ENCODE measurements at places on chromosomes 3 and 15.

DNA sequence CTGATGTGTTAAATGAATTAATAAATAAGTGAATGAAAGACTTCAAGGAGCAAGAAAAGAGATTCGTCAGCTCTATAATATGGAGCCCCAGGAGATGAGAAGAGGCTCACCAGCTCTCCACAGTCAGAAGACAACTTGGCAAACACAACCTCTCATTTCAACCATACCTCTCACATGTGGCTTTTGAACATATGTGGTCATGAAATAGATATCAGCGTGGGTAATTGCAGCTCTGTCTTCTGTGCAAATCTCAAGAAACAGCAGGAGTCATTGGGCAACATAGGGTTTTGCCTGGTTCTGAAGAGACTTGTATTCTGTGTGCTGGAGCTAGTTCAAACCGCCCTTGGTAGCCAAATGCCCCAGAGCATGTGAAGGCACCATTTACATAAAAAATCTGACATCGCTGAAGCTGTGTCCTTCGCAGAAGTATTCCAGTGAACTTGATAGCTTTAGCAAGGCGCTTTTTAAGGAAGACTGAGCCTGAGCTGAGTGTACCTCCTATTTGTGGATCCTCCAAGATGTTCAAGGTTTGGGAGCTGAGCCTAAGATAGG, 8.4 kb downstream of the CX3CR1 start:
- DNase-seq: no peak

- DNase-seq: no peak
Measured at GRCh38 chr3:121883507-121883906, 10.7 kb upstream of the SLC15A2 start.

DNA sequence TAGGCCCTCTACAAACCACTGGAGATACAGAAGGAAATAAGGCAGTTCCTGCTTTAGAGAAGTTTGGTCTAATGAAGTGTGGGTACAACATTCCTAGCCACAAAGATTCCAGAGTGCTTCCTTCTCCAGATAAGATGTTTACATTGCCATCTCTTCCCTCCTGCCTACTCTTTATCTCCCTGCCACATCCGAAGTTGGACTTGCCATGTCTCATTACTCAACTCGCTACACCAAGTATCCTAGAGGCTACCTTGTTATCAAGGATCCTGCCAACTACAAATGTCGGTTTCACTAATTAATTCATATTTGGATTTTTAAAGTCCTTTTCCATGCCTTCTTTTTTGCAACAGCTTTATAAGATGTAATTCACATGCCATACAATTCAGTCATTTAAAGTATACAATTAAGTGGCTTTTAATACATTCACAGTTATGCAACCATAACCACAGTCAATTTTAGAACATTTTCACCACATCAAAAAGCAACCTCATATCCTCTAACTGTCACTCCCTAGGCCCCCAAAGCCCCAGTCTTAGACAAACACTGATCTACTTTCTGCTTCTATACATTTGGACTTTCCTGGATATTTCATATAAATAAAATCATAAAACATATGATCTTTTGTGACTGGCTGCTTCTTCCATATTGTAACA, 53.7 kb upstream of the CSTA start:
- DNase-seq: no peak

DNA sequence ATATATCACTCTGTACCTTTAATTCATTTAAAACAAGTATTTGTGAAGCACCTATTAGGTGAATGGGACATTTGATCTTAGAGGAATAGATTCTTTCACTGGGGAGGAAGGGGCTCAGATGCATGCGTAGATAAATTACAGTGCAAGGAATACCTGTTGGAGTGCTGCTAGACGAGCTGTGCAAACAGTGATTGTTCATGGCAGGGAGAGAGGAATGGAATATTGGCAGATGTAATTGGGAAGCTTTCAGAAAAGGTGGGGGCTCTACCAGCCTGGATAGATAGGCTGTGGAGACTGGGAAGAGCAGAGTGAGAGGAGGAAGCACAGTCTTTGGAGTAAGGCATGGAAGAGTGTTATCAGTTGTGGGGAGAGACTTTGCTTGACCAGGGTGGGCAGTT, 116.8 kb downstream of the AKAP13 start:
- DNase-seq: no peak

GRCh38 chr15:56812221-56812620, 78.9 kb upstream of the ZNF280D start:
- no peak for DNase-seq
